Cardiac fibroblast (primary cell): ENCODE measurements at places on chromosomes 1 and 21.

DNA sequence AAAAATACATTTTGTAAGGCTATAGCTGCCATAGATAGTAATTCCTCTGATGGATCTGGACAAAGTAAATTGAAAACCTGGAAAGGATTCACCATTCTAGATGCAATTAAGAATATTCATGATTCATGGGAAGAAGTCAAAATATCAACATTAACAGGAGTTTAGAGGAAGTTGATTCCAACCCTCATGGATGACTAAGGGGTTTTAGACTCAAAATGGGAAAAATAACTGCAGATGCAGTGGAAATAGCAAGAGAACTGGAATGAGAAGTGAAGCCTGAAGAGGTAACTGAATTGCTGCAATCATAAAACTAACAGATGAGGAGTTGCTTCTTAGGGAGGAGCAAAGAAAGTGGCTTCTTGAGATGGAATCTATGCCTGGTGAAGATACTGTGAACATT lies 230.8 kb downstream of the KCTD3 start:
- DNase-seq = no peak

GRCh38 chr1:211589782-211590721 lies 11.1 kb upstream of the SLC30A1 start:
- peak; percentile 85 for DNase-seq

GRCh38 chr1:59816318-59816878 lies 1.6 kb downstream of the HOOK1 start:
- DNase-seq = no peak

DNA sequence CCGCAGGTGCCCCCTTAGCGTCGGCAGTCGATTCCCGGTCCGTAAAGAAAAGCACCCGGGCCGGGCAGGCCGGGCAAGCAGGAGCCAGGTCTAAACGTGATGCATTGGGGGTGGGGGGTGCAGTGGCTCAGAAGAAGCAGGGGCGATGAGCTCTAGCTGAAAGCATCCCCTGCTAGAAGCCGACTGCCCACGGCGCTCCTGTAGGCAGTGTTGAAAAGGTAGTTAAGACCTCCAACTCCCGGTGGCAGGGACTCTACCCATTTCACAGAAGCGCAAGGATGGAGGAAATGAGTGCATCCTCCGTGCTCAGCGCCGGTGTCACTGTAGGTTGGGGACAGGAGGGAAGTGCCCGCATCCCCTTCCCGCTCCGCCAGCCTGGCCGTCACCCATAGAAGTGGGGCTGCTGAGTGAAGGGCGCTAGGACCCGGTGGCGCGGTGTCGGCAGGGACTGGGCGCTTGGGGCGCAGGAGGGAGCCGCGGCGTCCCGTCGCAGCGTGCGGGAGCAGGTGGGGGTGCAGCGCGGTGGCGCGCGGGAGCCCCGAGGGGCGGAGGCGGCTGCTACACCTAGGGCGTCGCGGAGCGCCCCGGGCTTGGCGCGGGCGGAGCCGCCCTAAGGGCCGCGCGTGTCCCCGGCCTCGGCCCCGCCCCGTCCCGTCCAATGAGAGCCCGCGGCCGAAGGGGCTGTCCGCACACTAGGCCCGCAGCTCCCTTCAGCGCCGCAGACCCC lies at the start of gene WNT2B:
Gene WNT2B, plus strand, starts transcription at position 688 of the 727 bp plus-strand sequence. CDS start 298 bp downstream, outside the sequence.
- no peak for DNase-seq

DNA sequence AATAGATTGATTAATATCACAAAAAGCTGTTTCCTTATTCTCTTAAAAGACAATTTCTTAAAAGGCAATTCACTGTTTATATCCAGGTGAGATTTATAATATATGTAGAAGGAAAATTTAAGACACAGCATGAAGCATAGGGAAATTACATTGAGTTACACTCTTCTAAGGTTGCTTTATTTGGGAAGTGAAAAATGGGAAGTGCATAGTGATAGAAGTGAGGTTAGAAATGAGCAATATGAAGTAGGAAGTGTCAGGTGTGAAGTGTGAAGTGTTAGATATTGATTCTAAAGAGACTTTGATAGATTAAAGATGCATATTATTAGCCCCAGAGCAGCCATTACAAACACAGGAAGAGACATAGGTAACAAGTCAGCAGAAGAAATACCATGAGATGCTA lies 40.3 kb downstream of the FH start:
- DNase-seq = no peak

GRCh38 chr1:223756806-223757700 lies 44.7 kb downstream of the CAPN2 start:
- DNase-seq = no peak

- peak; percentile 45 for DNase-seq
Observed at GRCh38 chr1:169112241-169112640, 5.8 kb downstream of the ATP1B1 start.

DNA sequence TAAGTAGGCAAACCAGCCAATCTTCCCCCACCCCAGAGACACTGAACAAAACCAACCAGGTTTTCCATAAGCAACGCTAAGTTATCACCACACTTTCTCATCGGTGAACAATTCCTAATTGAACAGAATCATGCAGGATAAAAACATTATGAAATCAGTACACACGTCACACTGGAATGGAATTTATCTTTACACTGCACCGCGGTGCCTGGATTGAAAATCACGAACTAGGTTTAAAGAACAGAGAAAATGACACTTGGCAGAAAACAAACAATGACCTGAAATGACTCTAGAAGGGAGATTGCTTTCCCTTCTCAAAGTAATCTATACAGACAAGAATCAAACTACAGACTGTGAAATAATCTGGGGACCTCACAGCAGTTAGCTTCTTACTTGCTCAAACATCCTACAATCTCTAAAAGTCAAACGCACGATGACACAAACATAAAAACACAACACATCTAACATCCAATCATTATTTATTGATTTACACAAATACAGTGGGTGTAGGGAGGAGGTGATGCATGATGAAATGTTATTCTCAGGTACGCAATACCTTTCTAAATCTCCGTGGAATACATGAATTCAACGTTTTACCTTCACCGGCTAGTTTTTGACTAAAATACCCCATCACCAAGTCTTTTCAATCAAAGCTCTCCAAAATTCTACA lies 1.9 kb downstream of the EIF4G3 start:
- DNase-seq = peak; percentile 79

DNA sequence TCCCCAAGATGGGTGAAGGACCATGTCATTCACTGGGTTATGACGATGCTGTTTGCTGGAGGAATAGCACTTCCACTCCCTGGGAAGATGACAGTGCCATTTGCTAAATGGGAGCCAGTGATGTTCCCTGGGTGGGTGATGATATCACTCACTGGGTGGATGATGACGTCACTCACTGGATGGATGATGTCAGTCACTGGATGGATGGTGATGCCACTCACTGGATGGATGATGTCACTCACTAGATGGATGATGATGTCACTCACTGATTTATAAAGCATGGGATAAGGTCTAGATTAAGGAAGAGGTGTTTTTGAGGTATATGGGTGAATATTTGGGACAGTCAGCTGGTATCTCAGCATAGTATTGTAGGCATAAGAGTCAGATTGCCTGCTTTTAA lies 457.2 kb downstream of the AJAP1 start:
- no peak for DNase-seq

GRCh38 chr1:158003406-158003800 lies 10.0 kb downstream of the KIRREL1 start:
- no peak for DNase-seq

DNA sequence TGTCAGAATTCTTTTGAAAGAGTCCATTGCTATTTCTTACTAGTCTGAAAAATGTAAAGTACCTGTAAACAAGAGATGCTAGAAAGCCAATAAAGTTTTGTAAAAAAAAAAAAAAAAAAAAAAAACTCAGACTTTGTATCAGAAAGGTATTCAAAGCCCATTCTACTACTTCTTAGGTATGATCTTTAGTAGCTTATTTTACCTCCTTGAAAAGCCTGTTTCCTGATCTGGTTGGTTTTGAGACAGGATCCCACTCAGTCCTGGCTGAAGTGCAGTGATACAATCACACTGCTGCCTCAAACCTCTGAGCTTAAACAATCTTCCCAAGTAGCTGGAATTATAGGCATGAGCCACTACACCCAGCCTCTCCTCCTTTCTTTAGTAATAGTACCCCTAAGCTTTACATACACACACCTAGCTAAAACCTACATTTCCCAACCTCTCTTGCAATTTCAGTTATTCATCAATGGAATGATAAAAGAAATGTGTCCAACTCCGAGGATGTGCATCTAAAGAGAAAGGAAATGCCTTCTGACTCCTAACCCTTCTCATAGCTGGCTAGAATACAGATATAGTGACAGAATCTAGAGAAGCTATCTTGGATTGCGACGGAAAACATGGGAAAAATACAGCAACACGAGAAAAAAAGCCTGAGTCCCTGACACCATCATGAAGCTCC lies 30.6 kb downstream of the EPS15 start:
- peak; percentile 36 for DNase-seq

- DNase-seq = peak; percentile 15
Observed at GRCh38 chr1:68633141-68633919, 136.4 kb upstream of the DEPDC1 start.

DNA sequence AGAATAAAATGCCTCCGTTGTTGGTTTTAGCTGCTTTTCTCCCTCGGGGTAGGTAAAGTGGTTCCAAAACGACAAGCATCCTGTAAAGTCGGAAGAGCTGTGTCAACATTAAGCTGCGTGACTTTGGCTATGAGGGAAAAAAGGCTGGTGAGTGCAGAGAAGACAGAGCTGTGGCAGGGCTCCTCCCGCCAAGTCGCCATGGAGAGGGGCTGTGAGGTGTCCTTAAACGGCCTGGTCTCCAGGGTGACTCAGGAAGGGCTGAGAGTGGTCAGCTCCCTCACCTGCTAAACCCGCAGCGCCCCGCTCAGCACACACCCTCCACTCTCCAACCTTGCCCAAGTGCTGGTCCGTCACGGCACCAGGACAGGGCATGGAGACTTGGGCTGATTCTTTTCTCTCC lies 91.6 kb upstream of the SAMD11 start:
- DNase-seq = no peak

DNA sequence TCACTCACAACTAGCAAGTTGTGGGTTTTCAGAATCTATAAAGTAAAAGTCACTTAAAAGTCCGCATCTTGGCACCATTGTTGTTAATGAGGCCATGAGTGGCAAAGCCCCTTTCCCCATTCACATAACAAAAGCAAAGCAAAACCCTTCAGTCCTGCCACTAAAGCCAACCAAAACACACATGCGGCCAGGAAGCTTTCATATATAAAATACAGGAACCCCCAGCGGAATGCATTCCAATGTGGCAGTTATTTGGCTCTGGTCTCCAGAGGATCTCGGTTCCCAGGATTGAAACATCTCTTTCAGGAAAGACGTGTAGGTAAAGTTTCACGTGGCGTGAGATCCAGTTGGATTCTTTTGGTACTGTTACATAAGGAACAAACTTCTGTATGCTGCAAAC lies 2.5 kb upstream of the LBR start:
- no peak for DNase-seq

DNA sequence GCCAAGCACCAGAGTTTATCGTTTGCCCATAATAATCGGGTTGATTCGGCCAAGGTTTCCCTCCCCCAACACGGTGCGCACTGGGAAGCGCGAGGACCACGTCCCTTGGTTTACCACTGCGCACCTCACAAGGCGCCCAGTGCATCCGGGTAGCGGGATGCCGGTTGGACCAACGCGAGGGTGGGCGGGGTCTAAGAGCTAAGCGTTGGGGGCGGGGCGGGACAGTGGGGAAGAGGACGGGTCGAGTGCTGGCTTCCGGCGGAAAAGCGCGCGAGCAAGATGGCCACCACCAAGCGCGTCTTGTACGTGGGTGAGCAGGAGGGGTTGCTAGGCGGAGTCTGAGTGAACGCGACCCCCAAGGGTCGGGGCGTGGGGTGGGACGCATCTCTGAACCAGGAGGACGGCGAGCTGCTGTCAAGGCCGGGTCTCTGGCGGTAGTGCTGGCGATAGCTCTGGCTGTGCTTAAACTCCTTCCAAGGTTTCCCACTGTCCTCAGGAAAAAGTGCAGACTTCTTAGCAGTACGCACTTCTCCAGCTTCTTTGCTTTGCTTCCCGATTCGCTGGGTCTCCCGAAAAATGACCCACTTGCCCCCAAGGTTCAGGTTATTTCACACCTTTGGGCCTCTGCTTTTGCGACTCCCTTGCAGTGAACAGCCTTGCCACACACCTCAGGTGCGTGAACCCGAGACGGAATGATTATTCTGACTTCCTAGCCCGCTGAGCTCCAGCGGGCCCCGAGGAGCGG lies at the start of gene PPIE:
Gene PPIE, plus strand, starts transcription at position 261 of the 745 bp plus-strand sequence. Its CDS starts 19 bp downstream, at position 280.
- peak; percentile 92 for DNase-seq

DNA sequence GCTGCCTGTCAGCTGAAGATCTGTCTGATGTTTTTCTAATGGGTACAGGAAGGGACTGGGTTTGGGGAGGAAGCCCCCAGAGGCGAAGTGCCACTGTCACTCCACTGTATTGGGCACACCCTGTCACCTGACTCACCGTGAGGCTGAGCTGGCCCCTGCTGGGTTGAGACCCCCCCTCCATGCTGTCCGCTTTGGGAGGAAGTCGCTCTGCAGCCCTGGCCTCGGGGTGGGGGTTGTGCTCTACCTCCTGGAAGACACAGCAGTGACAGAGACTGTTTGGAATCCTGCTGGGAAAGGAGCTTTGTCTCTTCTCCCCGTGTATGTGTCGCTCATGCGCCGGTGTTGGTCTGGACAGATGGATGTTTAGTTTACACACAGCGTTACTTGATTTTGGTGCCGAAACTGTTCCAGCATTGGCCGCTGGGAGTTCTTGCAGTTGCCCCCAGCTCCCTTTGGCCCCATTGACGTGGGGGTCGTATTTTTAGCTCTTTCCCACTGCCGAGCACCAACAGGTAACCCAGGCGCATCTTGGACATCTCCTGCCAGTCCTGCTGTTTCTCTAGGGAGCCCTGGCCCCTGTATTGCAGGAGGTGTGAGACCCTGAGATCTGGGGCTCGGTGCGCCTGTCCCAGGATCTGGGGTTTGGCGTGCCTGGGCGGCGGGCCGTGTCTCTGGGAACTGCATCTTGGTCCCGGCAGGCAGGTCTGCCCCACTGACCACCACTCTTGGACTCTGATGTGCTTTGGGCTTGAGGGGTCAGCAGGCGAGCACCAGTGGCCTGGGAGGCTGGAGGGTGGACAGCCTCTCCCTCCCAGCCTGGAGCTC lies 30.3 kb downstream of the SLX9 start:
- DNase-seq = peak; percentile 49

DNA sequence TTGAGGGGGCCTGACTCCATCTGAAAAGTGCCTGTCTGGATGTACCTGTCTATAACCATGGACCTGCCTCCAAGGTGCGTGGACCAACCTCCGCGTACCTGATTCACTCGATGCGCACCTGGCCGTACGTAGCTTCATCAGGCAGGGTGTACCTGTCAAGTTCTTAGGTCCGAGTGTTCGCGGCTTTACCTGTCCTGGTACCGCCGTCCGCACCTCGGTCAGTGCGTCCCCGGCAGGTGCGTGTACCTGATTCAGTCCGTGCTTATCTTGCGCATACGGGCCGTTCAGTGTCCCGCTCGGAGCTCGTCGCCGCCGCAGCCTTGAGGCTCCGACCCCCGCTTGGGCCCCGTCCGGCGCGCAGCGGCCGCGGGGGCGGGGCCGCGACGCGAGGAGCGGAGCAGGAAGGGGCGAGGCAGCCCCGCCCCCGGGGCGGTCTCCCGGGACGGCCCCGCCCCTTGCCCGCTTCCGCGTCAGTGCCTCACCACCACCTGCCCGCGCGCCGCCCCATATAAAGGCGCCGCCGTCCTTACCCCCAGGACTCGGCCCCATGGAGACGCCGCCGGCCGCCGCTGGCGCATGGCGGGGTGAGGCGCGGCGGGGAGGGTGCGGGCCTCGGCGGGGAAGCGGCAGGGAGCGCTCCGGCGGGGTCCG lies at the start of gene ZC3H12A:
Gene ZC3H12A, plus strand, starts transcription at position 535 of the 651 bp plus-strand sequence. CDS start 917 bp downstream, outside the sequence.
- DNase-seq = peak; percentile 89

GRCh38 chr1:12275370-12275769 lies 45.5 kb downstream of the VPS13D start:
- peak; percentile 41 for DNase-seq

GRCh38 chr1:67874501-67875111 lies 41.3 kb upstream of the GNG12 start:
- no peak for DNase-seq

- DNase-seq = peak; percentile 93
Observed at GRCh38 chr1:110407260-110408210, at the start of gene LAMTOR5. Gene LAMTOR5 (minus strand): TSS chr1:110407694. CDS start chr1:110407620, 74 bp downstream.
